ENCODE measurements at places on chromosomes 7 and 10. TPM values are rescaled to one million over a fixed set of nuclear protein-coding genes. Genes with fewer than 3 reads are reported as not detected.

The CYP26C1 gene
- total RNA-seq: 0.10 TPM

The AKR1C2 gene
- 343 TPM for total RNA-seq

The GIMAP7 gene
- total RNA-seq: 24.5 TPM

The CSGALNACT2 gene
- total RNA-seq: 15.2 TPM

The PNLIPRP3 gene
- not detected for total RNA-seq

The KCNMA1 gene
- total RNA-seq: 87.9 TPM

The BTBD16 gene
- 51.2 TPM for total RNA-seq

The CYP2C8 gene
- total RNA-seq: 1.6 TPM

- no peak for DNase-seq
Observed at GRCh38 chr10:29482591-29483431, 152.0 kb downstream of the SVIL start.

DNA sequence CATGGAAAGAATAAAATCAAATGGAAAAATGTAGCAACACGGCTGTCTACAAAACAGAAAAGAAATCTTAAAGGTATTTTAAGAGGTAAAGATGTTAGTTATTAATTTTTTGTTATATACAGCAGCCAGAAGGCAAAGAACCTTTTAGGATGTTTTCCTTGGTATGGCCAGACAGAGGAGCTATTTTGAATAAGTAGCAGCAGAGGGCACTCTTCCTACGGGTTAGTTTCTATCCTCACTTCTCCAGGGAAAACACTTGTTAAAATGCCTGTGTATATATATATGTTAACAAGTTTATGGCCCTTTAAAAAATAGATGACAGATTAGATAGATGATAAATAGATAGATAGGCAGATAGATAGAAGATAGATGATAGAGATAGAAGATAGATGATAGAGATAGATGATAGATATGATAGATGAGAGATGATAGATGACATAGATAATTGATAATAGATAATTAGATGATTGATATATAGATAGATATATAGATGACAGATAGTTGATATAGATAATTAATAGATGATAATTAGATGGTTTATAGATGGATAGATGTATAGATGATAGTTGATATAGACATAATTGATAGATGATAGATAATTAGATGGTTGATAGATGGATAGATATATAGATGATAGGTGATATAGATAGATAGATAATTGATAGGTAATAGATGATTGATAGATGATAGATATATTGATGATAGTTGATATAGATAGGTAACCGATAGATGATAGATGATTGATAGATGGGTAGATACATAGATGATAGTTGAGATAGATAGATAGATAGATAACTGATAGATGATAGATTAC is 57.8 kb upstream of the WIPF3 start:
- no peak for DNase-seq

- DNase-seq: no peak
Observed at GRCh38 chr7:110918949-110919548, 171.9 kb upstream of the LRRN3 start.

GRCh38 chr7:6516387-6516983 is 34.8 kb downstream of the GRID2IP start:
- peak; percentile 86 for DNase-seq

GRCh38 chr10:48454302-48455054 is 148.0 kb downstream of the MAPK8 start:
- peak; percentile 33 for DNase-seq

DNA sequence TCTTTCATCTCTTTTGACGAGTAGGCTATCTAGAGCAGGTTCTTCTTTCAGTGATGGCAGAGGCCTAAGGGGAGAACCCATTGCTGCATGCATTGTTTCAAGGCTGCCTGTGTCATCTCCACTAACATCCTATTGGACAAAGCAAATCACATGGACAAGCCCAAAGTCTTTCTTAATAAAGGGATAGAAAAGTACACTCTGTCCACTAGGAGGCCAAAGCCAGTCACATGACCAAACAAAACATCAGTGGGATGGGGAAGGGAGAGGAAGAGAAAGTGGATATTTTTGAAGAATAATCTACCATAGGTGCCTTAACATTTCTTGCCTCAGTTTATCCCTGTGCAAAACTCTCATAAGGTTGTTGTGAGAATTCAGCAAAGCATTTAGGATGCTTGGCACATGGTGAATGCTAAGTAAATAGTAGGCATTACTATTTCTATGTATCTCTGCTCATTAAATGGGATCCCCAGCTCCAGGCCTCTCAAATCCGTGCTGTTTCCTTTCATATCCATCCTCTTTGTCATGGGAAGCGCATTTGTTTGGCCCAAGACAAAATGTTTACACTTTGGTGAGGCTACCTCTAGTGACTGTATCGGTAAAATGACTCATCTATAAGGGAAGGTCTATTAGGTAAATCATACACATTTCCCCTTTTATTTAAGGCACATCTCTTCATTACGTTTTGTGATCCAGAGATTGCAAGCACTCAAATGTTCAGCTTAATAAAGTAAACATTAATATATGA is 16.7 kb upstream of the CADPS2 start:
- DNase-seq: no peak

DNA sequence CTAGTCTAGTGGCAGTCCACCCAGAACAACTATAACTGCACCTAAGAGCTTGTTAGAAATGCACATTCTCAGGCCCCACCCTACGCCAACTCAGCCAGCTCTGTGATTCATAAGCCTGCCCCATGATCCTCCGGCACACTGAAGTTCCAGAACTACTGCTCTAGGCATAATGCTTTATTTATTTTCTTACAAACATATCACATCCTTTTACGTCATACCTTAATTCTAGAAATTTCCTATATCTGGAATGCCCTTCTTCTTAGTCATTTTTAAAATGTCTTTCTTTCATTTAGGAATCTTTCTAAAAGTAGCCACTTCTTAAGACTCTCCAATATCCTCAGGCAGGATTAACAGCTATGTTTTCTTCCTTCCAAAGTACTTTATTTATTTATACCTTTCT is 480.1 kb downstream of the INHBA start:
- no peak for DNase-seq

GRCh38 chr7:27191833-27192545 is 7.0 kb upstream of the HOXA11 start:
- DNase-seq: peak; percentile 83

GRCh38 chr7:84113906-84114850 is 80.4 kb downstream of the SEMA3A start:
- DNase-seq: no peak

GRCh38 chr7:6256677-6257535 is 15.5 kb downstream of the CYTH3 start:
- no peak for DNase-seq

GRCh38 chr10:78754269-78755062 is 314.3 kb upstream of the ZMIZ1 start:
- no peak for DNase-seq

GRCh38 chr7:81604075-81604807 is 165.6 kb downstream of the HGF start:
- no peak for DNase-seq

DNA sequence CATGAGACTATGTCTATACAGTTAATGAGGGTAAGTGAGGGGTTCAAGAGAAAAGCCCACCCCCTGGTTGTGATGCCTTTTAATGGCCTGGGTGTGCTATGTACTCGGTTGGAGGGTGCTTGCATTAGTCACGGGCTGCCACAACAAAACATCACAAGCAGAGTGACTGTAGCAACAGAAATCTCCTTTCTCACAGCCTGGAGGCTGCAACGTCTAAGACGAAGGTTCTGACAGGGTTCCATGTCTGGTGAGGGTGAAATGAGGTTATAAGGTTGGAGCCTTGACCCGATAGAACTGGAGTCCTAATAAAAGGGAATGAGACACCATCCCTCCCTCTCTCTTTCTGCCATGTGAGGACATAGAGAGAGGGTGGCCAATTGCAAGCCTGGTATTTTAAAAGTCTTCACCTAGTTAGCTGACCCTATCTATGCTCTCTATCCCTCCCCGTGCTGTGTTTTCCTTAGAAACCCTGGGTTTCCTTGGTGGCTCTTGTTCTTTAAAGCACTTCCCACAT is 126.0 kb upstream of the GDF10 start:
- DNase-seq: no peak

- DNase-seq: no peak
Observed at GRCh38 chr10:86600296-86600695, 54.1 kb upstream of the OPN4 start.

Data from ureter (tissue), 1 donor.